Right lung (tissue), 10 donors: ENCODE measurements at places on chromosomes 3 and 15. TPM values are rescaled to one million over a fixed set of nuclear protein-coding genes. Genes with fewer than 3 reads are reported as not detected.

DNA sequence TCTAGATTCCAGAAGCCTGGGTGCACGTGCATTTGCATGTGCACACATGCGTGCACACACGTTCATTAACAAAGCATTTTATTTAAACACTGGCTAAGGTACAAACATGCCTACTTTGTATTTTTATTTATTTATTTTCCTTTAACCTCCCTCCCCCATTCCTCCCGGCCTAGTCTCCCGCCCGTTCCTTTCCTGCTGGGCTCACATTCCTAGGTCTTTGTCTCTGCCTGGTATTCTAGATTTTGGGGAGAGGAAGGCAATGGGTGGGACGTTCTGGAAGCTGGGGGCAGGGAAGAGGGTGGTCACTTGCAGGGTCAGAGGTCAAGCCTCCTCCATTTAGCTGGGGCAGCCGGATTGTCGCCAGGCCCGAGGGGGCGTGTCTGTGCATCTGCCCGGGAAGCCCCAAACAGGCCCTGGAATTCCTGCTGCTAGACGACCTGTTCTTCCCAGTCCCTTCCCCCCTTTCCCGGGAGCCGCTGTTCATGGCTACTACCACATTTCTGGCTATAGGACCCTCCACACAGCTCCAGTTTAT lies 51.8 kb downstream of the TRIM71 start:
- DNase-seq, result no peak

GRCh38 chr3:170128259-170128976 lies 53.1 kb downstream of the PHC3 start:
- DNase-seq, result no peak

- DNase-seq, result no peak
These were observed 31.9 kb downstream of the TUSC7 start for GRCh38 chr3:116741467-116741866.

Gene FAM107A
- 1.4 TPM for polyA plus RNA-seq

DNA sequence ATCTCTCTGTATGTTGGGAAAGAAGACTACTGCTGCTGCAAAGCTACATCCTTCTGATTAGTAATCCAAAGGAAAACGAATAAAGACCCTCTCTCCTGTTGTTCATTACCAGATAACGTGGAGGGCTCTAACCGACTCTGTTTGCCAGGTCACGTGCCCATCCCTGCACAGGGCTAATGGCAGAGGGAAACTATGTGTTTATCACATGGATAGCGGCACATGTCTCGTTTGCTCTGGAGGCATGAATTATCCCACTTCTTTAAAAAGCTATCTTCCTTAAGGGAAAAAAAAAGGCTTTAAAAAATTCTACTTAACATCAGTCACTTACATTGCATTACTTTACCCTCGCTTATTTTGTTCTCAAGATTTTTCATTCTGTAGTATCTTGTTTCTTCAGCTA lies 32.9 kb upstream of the APEH start:
- DNase-seq, result no peak

- no peak for DNase-seq
These were observed 365.2 kb upstream of the DPH6 start for GRCh38 chr15:35911052-35911777.

DNA sequence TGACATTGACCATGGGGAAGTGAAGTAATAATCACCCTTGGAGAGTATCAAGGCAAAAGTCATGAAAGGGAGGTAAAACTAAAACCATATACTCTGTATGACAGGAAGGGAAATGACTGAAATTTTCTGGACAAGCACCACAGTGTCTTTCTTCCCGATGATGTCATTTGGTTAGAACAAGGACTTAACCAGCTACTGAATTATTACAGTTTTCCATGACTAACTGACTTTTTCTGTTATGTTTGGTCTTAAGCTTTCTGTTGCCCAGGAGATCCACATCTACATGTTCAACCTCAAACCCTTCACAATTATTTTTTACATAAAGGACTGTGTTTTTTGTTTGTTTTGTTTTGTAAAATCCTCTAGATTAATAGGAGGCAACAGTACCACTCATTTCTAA lies 191.9 kb upstream of the IL12A start:
- no peak for DNase-seq

Gene ZNF662
- polyA plus RNA-seq, result 49.2 TPM

GRCh38 chr3:177190756-177191681 lies 6.3 kb downstream of the TBL1XR1 start:
- DNase-seq, result no peak

Gene MESP2
- polyA plus RNA-seq, result 0.12 TPM
